Stimulated activated CD8-positive, alpha-beta memory T cell treated with anti-CD3 and anti-CD28 coated beads, Interleukin-4, amount 100 ng/mL, for 1 hour (primary cell): ENCODE measurements at places on chromosomes 7 and 10.

DNA sequence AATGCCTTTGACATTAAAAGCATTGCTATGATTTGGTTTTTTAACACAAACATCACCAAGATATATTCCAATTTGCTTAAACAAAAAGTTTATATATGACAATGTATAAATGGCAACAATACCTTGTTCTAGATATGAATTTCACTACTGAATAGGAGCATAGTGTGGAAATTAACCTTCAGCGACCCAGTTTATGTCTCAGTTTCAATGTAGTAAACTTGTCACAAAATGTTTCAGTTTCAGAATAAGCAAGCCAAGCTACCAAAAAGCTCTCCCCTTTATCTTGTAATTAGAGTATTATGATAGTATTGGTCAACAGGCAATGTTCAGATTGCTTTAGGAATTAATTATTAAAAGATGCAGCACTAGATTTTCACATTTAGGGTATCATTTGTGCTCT is 99.6 kb upstream of the PCDH15 start:
- DNase-seq, result no peak

DNA sequence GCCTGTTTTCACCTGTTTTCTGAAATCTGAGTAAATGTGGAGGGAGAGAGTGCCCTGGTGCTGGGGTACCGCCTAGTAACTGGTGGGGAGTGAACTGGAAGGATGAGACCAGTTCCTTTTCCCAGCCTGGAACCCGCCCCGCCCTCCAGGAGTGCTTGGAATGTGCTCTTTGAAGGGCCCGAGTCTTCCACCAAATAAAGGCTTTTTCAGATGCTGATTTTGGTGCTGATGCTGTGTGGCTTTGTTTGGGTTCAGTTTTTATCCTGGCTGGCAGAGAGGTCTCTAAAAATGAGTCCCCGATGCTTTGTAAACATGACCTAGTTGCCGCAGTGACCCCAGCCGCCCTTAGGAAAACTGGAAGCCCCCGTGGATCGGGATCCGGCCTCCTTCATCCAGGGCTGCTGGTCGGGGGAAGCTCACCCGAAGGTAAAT is 25.9 kb downstream of the FOXK1 start:
- no peak for DNase-seq

DNA sequence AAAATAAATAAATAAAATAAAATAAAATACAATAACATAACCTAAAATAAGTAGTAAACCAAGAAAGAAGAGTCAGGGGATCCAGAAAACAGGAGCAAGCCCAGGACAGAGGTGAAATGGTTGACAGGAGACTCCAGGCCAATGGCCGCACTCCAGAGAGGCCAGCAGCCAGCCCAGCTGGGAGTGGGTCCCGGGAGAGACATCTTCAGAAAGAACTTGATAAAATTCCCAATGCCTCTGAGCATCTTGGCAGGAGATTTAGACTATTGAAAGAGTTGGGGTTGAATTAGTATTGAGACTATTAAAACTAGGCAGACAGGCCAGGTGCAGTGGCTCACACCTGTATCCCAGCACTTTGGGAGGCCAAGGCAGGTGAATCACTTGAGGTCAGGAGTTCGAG is 62.6 kb downstream of the CLIP2 start:
- no peak for DNase-seq

DNA sequence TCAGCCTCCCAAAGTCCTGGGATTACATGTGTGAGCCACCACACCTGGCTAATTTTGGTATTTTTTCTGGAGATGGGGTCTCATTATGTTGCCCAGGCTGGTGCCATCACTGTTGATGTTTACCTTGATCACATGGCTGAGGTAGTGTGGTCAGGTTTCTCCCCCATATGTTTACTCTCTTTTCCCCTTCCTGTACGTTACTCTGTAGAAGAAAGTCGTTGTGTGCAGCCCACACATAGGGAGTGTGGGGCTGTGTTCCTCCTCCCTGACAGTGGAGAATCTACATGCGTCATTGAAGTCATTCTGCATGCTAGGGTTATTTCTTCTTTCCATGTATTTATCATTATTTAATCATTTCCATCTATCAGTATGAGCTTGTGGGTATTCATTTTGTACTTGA is 16.3 kb upstream of the ORAI2 start:
- no peak for DNase-seq

DNA sequence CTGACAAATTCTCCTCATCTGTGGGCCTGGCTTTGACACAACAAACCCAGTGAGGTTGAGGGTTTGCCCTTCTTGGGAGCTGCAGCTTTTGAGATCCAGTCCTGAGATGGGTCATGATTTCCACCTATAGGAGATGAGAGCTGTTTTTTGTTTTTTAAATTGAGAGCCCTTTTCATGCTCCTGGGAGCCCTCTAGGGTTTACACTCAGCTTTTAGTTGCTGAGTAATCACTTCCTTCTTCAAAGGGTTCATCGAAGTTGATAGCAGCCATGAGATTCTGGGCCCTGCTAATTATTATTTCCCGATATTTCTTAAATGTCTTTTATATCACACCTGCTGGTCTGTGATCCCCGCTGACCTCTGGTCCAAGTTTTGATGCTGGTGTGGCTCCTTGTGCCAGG is 47.3 kb upstream of the VIPR2 start:
- no peak for DNase-seq

- DNase-seq, result no peak
Measured at GRCh38 chr7:24464861-24465260, 108.4 kb upstream of the PALS2 start.

- no peak for DNase-seq
Measured at GRCh38 chr7:12929476-12930140, 242.2 kb downstream of the ARL4A start.

GRCh38 chr7:127751062-127751461 is 99.1 kb downstream of the SND1 start:
- no peak for DNase-seq

DNA sequence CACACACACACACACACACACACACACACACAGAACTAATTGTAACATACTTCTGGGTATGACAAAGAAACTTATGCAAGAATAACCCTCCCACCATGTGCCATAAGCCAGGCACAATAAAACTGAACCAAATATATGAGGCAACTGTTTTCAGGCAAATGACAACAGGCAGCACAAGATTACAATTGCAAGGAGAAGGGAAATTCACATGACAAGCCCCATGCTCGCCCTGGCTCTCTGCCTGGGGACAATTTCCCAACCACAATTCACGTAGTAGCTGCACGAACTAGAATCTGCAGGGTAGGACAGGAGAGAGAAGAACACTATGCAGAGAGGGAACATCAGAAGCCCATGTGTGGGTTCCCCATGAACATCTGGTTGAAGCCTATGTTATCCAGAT is 143.3 kb downstream of the CALN1 start:
- DNase-seq, result no peak
